Stimulated activated CD4-positive, alpha-beta T cell treated with anti-CD3 and anti-CD28 coated beads, Interleukin-12 subunit alpha, Interleukin-12 subunit beta, amount 100 ng/mL, for 4 hours (primary cell): ENCODE measurements at places on chromosomes 4 and X.

- DNase-seq = no peak
These were observed at the start of gene CPZ for GRCh38 chr4:8592366-8593263. CPZ (plus strand) TSS chr4:8592765; CDS start chr4:8592834, 69 bp downstream.

GRCh38 chr4:87838205-87838604, 5.4 kb downstream of the MEPE start:
- no peak for DNase-seq

DNA sequence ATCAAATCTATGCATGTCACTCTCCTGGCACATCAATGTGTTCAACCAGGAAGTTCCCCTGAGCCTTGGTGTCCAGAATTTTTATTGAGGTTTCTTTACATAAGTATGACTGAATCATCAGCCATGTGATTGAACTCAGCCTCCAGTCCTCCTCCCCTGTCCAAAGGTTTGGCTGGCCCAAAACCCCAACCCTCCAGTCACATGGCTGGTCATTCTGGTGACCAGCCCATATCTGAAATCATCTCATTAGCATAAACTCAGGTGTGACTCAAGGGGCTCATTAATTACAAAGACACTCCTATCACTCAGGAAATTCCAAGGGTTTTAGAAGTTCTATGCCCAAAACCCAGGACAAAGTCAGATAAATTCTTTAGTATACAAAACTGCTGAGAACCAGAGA, 20.6 kb upstream of the SUPT20HL2 start:
- DNase-seq = no peak

- no peak for DNase-seq
These were observed 41.9 kb upstream of the FAM47B start for GRCh38 chrX:34900691-34901090.

- no peak for DNase-seq
These were observed 580.8 kb upstream of the AMOT start for GRCh38 chrX:113421432-113421831.

DNA sequence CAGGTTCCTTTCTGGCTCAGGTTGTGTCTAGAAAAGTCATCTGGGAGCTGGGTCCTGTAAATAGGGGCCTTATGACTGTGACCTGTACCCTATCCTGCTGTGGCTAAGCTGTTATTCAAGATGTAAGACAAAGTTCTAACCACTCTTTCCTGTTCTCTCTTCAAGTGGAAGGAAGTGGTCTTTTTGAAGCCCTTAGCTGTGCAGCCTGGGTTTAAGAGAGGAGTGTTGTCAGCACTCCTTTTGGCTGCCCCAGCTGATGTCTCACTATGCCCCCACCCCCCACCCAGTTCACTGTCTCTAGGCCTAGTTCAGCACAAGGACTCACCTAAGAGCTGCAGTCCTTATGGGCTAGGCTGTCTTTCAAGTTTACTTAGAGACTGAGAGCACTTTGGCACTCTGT, 1069.5 kb downstream of the FAM133A start:
- no peak for DNase-seq

GRCh38 chr4:72507167-72507566, 61.9 kb downstream of the ADAMTS3 start:
- DNase-seq = no peak

DNA sequence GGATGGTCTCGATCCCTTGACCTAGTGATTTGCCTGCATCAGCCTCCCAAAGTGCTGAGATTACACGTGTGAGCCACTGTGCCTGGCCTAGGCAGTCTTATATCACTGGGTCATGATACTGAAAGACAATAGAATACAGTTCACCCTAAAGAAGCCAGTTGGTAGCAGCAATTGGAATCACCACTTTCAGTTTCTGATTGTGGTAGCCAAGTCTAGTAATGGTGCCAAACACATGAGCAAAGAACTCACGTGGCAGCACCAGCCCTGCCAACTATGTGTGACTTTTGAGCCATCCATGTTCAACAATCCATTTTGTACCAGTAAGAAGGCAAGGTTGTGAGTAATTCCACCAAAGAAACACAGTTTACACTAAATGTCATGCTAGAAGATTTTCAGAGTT, 548.4 kb downstream of the KLHL13 start:
- no peak for DNase-seq

DNA sequence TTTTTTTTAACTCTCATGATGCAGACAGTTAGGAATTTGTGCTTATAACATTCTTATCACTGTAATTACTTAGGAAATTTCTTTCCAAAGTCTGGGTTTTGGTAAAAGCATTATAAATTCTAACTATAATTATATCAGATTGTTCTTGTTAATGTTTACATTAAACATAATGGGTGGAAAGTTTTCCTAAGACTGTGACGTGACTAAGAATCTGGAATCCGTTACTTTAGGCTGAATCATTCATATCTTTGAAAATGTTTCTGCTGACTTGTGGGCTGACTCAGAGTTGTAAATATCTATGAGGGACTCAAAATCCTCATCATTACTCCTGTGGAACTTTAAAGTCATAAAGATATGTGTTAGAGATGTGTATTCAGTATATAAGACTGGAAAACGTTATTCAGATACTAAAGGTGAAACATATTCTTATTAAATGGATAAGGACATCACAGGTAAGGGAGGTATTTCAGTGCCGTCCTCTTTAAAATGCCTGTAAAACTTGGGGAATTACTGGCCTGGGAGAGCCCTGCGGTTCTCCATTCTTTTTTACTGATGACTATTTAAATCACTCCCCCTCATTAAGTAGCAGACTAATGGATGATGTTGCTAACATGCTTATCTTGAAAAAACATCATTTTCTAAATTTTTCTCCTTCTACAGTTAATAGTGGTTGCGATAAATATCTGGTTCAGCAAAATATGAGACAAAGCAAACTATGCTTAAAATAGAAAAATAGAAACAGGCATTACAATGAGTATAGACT, 159.0 kb downstream of the DCLK2 start:
- no peak for DNase-seq
